Fibroblast of skin of right biceps (primary cell): ENCODE measurements at places on chromosomes 5 and 9.

DNA sequence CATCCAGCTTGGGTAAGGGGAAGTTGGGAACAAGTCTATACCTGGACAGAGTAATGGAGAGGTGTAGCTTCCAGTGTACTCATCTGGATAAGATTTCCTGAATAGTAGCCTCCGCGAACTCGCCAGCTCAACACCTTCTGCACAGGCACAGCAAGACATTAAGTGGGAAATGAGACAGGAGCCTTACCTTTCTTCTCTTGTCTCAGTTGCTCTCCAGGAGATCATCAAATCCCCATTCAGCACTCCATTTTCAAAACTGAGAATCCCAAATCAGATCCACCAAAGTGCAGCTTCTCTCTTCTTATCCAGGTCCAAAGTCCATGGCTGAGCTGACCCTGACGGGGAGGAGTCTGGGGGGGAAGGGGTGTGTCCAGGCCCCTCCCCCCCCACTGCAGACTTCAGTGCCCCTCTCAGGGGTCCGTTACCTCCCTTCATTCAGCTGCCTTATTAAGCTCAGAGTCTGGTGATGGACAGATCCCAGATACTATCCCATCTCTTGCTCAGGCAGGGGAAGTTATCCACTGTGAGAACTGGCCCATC, 5.9 kb upstream of the MGAT1 start:
- DNase-seq, result no peak

GRCh38 chr5:115384587-115385375, 88.3 kb upstream of the CCDC112 start:
- no peak for DNase-seq

DNA sequence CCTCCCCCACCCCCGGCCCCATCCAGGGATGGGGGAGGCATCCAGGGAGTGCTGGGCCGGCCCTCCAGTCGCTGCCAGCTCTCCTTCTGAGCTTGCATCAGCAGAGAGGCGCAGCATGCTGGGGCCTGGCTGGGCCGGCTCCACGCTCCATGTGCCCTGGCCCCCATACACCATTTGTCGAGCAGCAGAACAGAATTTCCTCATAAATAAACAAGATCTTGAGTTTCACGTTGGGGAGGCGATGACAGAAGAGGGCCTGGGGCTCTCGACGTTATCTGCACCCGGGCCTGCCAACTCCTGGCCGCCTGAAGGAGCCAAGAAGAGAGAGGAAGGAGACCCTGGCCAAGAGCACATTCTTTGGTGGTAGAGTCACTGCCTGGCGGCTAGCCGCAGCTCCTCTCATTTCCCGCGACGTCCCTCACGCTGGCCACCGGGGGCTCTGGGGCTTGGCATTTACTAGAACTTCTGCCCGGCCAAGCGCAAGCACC, 177.0 kb downstream of the FGF18 start:
- peak; percentile 78 for DNase-seq

DNA sequence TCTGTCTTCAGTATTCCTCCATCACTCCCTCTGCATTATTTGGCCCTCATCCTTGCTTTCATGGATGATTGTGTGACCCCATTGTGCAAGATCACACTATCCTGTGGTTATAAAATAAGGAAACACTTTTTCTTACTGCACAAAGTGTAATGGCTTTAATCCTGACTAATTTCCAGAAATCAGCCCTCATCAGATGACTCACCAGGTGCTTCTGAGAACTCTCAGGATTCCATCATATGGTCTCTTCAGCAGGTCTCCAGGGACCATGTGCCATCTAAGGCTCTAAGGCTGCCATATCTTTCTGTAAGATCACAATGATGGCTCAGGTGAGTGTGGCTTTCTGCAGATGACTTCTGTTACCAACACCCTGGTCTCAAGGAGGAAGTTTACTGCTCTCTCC, 27.3 kb upstream of the FER start:
- DNase-seq, result peak; percentile 50

- DNase-seq, result no peak
These were observed 9.5 kb upstream of the UGCG start for GRCh38 chr9:111886983-111887718.

DNA sequence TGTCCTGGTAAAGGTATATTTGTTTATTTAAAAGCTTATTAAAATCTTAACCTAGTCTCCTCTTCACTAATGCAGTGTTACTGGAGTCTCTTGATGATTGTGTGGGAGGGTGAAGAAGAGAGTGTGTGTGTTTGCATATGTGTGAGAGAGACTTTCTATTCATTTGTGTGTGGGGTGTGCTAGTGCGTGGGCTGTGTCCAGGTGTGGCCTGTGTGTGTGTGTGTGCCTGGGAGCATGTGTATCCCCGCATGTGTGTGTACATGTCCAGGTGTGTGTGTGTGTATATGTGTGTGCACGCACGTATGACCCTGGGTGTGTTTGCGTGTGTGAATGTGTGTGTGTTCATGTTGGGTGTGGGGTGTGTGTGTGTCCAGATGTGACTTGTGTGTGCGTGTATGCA, 10.3 kb upstream of the UNC5A start:
- no peak for DNase-seq

GRCh38 chr9:69249337-69249736, 75.3 kb downstream of the TJP2 start:
- no peak for DNase-seq

DNA sequence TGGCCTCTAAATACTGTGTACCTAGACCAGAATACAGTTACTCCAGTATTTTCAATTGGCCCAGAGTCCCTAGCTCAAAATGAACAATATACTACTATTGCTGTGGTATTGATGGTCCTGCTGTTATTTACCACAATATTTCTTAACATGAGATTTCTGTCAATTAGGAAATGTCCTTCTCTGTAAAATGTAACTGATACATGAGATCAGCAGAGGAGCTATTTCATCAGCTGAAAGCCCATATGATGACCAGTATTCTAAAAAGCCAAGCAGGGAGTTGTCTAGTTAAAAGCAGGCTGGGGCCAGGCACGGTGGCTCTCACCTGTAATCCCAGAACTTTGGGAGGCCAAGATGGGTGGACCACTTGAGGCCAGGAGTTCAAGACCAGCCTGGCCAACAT, 187.7 kb upstream of the PTGER4 start:
- no peak for DNase-seq
